ENCODE measurements at places on chromosomes 2 and 18. TPM values are rescaled to one million over a fixed set of nuclear protein-coding genes. Genes with fewer than 3 reads are reported as not detected.

DNA sequence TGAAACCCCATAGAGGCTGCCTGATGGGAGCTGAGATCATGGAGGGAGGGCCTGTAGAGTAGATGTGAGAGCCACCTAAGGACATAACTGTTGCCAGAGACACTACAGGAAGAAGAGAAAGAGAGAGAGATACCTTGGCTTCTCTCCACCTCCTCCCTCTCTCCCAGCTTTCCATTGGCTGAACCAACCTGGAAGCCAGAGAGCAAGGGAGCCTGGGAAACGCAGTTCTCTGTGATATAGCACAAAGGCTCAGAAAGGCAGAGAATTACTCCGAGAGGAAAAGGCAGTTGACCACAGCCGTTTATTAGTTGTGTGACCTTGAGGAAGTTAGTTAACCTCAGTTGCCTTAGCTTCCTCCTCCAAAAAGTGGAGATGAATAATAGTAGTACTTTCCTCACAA lies 37.7 kb upstream of the MAT2A start:
- no peak for DNase-seq

DNA sequence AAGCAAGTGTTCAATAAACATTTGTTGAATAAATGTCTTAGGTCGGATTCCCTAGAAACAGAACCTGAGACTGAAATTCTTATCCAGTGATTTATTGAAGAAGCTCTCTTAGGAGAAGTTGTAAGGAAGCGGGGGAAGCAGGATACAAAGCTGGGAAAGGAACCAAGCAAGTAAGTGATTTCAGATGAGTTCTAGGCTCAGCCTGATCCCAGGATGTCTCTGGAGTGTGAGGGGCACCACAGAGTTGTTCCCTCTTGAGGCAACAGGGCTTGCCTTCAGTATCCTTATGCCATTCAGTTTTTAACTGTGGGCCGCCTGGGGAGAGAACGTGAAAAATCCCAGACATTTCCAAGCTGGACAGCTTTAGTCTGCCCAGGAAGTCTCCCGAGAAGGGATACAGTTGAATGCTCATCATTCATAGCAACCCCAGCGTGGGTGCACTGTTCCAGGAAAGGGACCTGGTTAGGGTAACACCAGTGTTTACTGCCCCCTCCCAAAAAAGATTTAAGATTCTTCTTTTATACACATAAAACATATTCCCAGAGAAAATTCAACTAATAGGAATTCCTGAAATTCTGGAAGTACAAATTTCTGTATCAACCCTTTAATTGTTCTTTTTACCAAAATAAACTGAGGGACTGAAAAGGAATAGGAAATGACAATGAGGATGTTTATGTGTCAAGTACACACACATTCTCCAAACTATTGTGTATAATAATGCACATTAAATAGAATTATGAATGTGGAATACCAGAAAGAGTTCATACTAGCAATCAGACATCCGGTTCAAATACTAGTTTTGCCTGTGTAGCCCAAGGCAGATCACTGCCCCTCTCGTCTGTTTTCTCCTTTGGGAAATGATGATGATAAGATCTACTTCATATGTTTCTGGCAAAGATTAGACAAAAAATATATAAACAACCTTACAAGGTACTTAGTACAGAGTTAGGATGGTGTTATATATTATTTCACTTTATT lies 592.1 kb upstream of the CDH2 start:
- DNase-seq, result no peak

DNA sequence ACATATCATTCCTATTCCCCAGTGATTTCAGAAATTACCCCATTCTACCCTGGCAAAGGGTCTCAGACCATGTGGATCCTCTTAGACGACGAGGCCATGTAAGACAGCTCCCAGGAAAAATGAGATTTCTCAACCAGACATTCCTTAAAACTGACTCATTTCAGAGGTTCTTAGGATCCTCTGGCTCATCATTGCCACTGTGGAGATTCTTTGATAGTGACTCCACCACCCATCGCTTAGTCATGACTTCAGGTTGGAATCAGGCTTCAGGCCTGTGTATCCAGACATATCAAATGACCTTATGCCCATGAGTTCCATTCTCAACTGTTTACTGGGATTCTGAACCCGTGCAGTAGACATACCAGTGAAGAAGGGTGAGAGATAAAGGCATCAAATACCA lies 245.6 kb upstream of the TCF4 start:
- DNase-seq, result no peak

- no peak for DNase-seq
Observed at GRCh38 chr2:107412981-107413380, 413.7 kb upstream of the RGPD4 start.

DNA sequence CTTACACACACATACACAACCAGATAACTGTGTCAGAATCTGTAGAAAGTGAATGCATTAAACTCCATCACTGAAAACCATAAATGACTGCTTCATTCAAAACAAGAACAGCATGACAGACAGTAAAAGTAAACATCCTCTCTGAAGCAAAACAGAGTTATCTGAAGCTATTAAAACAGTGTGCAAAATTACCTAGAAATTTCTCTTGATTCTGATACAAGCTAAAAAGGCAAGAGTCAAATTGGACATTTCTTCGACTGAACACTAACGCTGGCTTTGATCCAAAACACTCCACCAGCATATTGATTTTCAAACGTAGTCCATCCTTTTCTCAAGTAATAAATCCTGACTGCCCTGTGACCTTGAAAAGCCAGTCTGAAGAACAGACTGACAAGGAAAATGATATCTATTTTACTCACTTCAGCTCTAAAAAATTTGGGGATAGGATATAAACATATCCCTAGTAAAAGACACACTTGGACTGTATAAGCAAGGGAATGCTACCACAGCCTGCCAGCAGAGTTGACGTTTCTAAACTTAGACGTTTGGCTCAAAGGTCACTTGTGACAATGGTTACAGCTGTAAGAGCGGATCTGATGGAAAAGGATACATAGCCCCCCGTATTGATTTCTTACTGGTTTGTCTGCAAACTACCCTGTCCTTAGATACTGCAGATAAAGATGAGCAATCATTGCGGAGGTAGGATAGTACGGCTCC lies 128.9 kb upstream of the ITGB6 start:
- no peak for DNase-seq

DNA sequence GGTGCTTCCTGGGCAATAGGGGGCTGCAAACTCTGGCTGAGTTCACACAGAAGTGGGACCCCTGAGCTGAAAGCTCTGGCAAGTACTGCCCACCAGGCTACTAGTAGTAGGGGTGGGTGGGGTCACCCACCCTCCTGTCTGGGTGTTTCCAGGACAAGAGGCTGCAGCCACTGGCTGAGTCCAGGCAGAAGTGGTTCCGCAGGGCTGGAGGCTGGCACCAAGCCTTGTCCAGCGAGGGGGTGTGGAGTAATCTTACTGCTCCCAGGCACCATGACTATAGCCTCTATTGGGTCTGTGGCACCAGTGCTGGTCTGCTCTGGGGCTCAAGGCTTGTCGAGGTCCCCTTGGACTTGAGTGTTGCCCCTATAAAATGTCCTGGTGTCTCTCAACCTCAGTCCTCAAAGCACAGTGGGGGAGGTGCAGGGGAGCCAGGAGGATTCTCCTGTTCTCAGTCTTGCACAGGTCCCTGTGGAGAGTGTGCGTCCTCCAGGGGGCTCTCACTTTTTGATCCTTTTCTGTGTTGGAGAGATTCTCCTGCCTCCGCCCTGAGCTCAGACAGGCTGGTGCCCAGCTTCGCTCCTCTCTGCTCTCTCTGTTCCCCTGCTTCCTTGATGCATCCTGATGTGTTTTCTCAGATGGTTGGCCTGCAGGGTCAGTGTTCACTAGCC lies 48.1 kb downstream of the NUP35 start:
- no peak for DNase-seq

DNA sequence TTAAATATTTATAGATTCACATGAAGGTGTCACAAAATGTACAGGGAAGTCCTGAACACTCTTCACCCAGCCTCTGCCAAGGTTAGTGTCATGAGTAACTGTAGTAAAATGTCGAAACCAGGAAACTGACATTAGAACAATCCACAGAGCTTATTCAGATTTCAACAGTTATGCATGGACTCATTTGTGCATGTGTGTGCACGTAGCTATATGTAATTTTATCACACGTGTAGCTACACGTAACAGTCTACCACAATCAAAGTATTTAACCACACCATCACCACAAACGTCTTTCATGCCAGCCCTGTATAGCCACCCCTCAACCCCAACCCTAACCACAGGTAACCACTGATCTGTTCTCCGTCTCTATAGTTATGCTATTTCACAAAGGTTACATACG lies 211.7 kb upstream of the REV1 start:
- DNase-seq, result no peak

GRCh38 chr2:43402452-43402937 lies 176.1 kb upstream of the ZFP36L2 start:
- no peak for DNase-seq

Gene KCNE4
- polyA plus RNA-seq, result 20.0 TPM

Gene GPR39
- polyA plus RNA-seq, result 3.7 TPM

Gene CAPN14
- polyA plus RNA-seq, result 0.12 TPM

Gene DGKD
- 30.3 TPM for polyA plus RNA-seq

Gene USP37
- polyA plus RNA-seq, result 14.8 TPM

Gene GPR35
- 3.2 TPM for polyA plus RNA-seq

All from renal cortex interstitium (tissue), 15 donors.